CD4-positive, alpha-beta T cell treated with Interleukin-2 at 100 ng/mL for 4 hours (primary cell): ENCODE measurements at places on chromosomes 12 and 14.

- no peak for DNase-seq
Observed at GRCh38 chr12:85803923-85804322, 32.3 kb downstream of the RASSF9 start.

- no peak for DNase-seq
Observed at GRCh38 chr12:30286345-30286926, 409.2 kb downstream of the IPO8 start.

DNA sequence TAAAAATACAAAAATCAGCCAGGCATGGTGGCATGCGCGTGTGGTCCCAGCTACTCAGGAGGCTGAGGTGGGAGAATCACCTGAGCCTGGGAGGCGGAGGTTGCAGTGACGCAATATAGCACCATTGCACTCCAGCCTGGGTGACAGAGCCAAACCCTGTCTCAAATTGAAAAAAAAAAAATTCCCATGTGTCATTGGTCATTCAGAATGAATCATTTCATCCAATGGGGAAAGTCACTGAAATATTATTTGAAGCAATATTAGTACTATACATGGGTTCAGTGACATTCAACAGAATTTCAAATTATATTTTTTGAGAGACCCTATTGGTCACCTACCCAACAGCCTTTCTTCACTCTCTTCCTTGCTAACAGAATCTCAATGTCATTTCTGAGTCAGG is 276.1 kb downstream of the ITPR2 start:
- no peak for DNase-seq

DNA sequence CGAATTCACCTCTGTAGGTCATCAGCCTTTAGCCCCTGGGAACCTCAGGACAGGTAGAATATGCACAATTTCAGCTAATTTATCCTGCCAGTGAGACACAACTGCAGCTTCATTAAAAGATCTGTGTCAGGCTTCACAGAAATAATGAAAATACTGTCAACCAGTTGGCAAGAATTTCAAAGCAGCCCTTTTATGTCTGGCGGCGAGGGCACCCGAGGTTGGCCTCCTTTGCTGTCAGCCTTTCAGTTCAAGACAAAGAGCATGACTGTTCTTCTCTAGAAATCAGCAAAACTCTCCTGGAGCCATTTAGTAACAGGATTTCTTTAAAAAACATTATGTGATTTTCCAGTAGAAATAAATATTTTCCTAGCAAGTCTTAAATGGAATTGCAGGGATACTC is 75.9 kb downstream of the BBS10 start:
- no peak for DNase-seq

DNA sequence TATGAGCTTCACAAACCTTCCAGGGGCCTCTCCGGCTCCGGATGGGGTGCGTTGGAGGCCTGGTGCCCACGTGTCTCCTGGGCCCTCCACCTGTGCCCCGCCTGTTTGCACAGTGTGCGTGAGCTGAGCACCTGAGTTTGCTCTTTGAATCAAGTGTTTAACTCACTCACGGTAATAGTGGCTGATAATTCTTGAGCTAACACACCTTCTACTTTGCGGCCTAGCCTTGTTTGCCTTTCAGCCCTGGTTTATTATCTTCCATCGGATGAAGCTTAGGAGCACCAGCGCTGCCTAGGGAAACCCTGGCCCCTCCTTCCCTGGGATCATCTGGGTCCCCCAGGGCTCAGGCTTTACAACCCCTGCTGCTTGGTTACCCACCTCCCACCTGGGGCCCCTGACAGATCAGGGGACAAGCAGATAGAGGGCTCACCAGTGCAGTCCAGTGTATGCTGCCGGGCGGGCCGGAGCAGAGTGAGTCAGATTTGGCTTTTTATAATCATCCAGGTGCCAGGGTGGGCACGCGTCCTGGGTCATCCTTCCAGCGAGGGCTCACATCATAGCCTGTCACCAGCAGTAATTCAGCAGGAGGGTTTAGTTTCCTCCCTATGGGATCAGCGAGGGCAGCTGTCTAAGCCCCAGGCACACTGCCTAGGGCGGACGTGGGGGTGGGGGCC is 62.8 kb upstream of the RFLNA start:
- DNase-seq = no peak

- no peak for DNase-seq
Observed at GRCh38 chr12:48032597-48032996, 28.3 kb upstream of the COL2A1 start.

- no peak for DNase-seq
Observed at GRCh38 chr14:56331592-56332216, 213.5 kb downstream of the PELI2 start.

- DNase-seq = no peak
Observed at GRCh38 chr14:102683399-102684297, 91.2 kb downstream of the RCOR1 start.

GRCh38 chr14:91349481-91350074 is 68.0 kb downstream of the CCDC88C start:
- peak; percentile 92 for DNase-seq

GRCh38 chr12:6340032-6340638 is 1.7 kb downstream of the TNFRSF1A start:
- DNase-seq = peak; percentile 31

- DNase-seq = no peak
Observed at GRCh38 chr14:87097015-87097414, 896.0 kb downstream of the GALC start.

DNA sequence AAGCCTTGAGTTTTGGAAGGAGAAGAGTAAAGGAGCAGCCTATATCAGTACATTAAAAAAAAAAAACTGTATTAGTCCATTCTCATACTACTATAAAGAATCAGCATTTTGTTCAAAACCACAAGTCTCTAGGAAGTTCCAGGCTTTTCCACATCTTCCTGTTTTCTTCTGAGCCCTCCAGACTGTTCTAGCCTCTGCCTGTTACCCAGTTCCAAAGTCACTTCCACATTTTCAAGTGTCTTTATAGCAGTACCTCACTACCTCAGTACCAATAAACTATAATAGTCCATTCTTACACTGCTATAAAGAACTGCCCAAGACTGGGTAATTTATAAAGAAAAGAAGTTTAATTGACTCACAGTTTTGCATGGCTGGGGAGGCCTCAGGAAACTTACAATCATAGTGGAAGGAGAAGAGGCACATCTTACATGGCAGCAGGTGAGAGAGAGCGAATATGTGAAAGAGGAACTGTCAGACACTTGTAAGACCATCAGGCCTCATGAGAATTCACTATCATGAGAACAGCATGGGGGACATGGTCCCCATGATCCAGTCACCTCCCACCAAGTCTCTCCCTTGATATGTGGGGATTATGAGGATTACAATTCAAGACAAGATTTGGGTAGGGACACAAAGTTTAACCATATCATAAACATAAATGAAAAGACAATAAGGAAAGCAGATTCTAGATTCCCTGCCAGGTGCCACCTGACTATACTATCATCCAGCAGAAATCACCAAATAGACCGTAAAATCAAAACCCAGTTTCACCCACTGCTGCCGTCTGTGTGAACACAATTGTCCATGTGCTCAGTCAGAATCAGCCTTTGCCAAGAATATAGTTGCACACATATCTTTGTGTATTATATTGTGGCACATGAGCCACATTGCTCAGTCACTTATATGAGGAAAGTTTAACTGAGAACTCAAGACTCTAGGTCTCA is 27.8 kb downstream of the TOGARAM1 start:
- DNase-seq = no peak

- no peak for DNase-seq
Observed at GRCh38 chr12:109510196-109510595, 32.8 kb downstream of the UBE3B start.

GRCh38 chr12:62438098-62438692 is 28.4 kb upstream of the MON2 start:
- peak; percentile 67 for DNase-seq

- DNase-seq = no peak
Observed at GRCh38 chr14:24858052-24858451, 191.9 kb downstream of the STXBP6 start.

GRCh38 chr12:56469007-56469930 is 891 bp downstream of the SPRYD4 start:
- no peak for DNase-seq

DNA sequence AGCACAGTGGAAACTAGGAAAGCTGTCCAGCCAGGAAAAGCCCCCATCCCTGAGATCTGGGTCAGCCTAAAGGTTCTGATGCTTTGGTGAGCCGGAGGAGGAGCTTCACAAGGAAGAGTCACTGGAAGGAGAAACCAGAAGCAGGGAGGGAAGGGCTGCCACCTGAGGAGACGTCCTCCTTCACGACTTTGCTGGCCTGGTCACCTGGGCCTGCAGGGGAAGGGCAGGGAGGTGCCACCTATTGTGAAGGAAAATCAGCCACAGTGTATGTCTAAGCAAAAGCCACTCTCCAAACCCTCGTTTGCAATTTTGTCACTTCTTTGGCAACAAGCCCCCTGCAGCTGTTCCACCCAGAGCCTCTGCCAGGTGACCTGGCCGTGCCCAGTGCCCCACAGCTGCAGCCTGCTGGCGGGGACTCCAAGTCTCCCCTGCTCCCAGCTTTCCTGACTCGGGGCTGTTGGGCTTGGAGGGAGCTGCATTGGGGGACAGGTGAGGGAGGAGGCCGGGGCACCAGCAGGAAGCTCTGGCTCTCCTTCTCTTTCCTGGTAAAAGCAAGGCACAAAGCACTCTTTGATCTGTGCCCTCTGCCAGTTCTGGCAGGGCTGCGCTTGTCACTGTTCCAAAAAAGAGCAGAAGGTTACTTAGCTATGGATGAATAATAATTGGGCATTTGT is 120.9 kb upstream of the BCL2L14 start:
- DNase-seq = no peak

GRCh38 chr12:65925626-65926025 is 101.3 kb downstream of the HMGA2 start:
- no peak for DNase-seq

GRCh38 chr14:23299211-23299957 is 3.3 kb downstream of the PPP1R3E start:
- peak; percentile 42 for DNase-seq

- no peak for DNase-seq
Observed at GRCh38 chr12:109764123-109764522, 50.5 kb downstream of the FAM222A start.

GRCh38 chr14:73295198-73295796 is 58.0 kb downstream of the PAPLN start:
- DNase-seq = peak; percentile 56

- DNase-seq = no peak
Observed at GRCh38 chr14:95255487-95255886, 64.2 kb downstream of the CLMN start.

- no peak for DNase-seq
Observed at GRCh38 chr12:13288501-13288900, 92.0 kb downstream of the EMP1 start.

DNA sequence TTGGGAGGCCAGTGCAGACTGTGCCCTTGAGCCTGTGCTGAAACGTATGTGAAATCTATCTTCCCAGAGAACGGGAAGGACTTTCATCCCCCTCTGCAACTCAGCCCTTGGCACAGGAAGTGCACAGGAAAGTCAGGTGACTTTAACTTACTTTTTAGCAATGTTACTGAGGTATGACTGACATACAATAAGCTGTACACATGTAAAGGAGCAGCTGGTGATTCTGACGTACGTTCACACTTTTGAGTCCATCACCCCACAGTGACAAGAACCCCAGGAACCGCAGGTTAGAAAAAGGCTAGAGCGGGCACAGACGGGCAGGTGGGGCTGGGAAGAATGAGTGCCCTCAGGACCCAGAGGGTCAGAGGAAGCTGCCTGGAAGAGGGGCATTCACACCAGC is 48.0 kb downstream of the ARL6IP4 start:
- no peak for DNase-seq

DNA sequence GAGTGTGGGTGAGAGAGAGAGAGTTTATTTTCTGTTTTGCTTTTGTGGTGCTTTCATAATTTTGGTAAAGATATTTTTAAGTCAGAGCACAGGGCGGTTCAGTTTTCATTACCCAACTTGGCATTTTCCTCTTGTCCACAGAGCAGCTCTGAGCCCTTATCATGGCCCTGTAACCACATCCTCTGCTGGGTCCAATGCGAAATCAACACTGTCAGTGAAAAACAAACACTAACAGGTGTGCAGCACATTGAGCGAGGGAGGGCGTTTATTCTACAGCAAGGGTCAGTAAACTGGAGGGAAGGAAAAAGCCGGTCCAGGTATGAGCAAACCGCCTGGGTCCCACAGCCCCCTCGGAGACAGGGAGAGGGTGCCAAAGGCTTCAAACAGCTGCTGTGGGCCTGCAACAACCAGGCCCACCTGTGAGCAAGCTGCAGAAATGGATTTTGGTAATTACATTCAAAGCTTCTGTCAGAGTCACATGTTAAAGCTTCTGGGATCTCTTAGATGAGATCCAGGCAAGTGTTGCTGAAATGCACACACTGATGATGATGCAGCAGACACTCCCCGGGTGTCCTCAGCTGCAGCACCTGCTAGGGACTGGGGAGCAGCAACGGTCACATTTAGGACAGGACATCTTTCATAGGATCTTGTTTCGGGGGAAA is 132.7 kb upstream of the DYRK2 start:
- DNase-seq = peak; percentile 50

- no peak for DNase-seq
Observed at GRCh38 chr12:45575823-45576475, 153.6 kb upstream of the ARID2 start.

DNA sequence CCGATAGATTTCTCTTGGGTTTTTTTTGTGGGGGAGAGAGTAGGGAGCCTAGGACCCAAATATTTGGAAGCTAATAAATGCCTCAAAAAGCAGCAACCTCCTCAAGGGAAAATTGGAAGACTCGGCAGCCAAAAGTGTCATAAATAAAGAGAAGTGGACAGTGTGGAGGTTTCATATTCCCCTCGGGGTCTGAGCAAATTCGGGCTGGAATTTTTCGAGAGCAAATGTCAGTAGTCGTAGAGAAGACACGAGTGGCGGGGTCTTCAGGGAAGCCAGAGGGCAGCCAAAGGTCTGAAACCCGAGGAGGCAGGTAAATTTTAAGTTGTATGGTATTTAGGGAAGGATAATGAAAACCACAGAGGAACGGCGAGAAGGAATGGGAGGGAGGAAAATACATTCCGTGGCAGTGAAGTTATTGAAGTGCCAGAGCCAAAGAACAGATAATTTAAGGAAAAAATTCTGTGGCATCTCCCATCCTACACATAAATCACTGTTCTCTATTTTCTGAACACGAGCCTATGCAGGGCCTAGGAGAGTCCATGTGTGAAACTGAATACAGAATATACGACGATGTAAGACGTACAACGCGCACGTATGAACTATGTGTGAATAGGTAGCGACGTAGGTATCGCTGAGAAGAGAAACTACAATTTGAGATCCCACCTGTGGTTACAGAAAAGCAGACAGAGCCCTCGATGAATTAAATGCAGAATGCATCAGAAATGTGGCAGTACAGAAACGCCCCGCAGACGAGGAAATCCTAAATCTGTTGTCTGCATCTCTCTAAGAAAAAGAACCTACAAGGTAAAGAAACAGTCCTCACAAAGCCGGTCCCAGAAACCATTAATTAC is 12.9 kb downstream of the BCL11B start:
- DNase-seq = peak; percentile 76
